GM23248 (cell line): ENCODE measurements at places on chromosomes 11 and 22. TPM values are rescaled to one million over a fixed set of nuclear protein-coding genes. Genes with fewer than 3 reads are reported as not detected.

DNA sequence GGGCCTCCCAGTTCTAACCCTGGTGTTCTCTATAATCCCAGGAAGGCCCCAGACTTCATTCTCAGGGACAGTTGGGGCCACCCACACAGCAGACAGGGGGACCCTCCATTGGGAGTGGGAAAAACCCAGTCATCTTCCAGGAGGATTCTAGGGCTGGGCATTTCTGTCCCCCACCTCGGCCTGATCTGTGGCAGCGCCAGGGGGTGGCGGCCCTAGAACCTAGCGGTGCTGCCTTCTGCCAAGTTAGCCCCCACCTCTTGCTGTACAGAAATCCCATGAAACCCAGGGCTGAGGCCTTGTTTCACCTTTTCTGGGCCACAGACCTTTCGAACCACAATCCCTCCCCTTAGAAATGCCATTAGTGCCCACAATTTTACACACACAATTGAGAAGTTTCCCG is 9.6 kb downstream of the CHST1 start:
- DNase-seq = no peak

DNA sequence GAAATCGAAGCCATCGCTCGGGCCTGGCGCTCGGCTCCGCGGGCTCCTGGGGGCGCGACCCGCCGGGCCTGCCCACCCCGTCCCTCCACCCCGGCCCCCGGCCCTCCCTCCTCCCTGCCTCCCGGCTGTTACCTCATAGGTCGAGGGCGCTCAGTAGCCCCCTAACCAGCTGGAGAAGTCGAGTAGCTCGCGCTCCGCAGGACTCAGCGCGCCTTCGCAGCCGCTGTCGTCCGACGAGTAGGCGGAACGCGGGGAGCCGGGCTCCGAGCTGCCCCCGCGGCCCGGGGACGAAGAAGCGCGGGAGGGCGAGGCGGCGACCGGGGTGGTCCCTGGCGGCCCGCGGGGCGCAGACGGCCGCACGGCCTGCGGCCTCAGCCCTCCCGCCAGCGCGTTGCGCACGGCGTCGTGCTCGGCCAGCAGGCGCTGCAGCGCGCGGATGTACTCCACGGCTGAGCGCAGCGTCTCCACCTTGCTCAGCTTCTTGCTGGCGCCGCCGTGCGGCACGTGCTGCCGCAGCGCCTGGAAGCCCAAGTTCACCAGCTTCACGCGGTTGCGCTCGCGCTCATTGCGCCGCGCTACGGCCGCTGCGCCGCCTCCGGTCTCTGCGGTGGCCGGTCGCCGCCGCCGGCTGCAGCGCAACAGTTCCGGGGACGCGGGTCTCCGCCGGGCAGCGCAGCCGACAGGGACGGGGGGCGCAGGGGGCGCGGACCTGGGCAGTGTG is 627 bp downstream of the ASCL2 start:
- DNase-seq = peak; percentile 63

The BIRC3 gene
- polyA plus RNA-seq = 0.57 and 0.79 TPM in 2 replicates

The EXPH5 gene
- 0.19 TPM in 1 of 2 replicates, not detected in the other for polyA plus RNA-seq

The OR56A1 gene
- not detected in 2 replicates for polyA plus RNA-seq

The TSPAN32 gene
- not detected in 2 replicates for polyA plus RNA-seq

The SLC35F2 gene
- 11.5 and 12.4 TPM in 2 replicates for polyA plus RNA-seq

- no peak for DNase-seq
Measured at GRCh38 chr11:126462422-126462821, 106.9 kb downstream of the ST3GAL4 start.

DNA sequence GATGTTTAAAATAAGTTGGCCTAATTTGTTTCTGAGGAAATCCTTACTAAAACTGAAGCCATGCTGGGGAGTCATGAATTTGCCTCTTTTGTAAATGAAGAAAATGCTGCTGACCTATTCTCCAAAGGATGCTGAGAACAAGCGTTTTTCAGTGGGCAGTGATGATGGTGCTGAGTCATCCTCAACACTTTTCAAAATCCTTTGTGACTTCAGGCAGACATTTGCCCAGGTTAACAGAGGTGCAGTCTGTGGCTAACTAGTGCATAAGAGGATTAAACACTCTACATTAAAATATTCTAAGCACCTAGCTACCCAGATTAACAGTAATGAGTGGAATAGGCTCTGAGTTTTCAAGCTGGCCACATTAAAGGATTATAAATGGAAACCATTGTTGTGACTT is 509.0 kb downstream of the DLG2 start:
- DNase-seq = peak; percentile 2

DNA sequence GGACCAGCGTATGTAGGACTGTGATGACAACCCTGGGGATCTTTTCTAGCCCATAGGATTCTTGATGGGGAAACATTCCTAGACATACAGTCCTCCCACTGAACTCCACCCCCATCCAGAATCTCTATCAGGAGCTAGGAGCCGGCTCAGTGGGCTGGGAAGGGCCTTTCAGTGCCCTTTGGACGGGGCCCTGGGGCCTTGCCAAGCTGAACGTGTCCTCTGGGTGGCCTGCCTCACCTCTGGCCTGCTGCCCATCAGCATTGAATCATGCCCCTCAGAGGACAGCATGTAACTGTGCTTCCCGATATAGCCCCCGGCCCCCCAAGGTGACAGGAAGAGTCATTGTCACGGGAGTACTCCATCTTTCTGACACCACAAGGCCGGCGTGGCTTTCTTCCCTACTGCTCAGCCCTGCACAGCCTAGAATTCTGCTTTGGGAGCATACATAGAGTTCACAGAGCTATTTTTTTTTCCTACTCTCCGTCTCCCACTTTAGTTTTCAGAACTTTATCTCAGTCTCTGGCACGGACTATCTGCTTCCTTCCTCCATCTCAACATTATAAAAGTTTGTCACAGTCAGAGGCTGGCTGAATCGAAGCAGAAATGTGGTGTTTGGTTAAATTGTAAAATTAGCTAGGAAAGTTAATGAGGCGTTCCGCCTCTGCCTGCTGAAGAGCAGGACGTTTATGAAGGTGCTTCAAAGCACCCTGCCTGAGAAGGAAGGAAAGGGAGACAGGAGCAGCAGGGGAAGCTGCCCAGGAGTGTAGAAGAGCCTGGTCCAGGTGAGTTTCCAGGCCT is 111.9 kb downstream of the ZBTB16 start:
- no peak for DNase-seq

GRCh38 chr22:45441138-45441537 is 27.6 kb downstream of the RIBC2 start:
- DNase-seq = peak; percentile 78

DNA sequence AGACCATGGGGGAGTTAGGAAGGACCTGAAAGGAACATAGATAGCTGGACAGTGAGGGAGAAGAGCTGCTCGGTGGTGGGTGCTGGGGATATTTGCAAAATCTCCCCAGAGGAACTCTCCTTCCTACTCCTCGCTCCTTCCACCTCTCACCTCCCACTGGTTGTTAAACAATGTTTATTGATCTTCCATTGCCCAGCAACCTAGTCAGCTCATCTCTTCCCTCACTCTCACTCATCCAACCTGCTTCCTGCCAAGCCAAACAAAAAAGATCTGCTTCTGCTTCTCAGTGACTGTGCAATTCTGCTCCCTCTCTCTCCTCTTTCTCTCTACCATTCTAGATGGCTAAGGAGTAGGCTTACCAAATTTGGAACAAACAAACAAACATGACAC is 115.0 kb downstream of the SLC1A2 start:
- peak; percentile 88 for DNase-seq

The APOBEC3F gene
- polyA plus RNA-seq = 6.2 and 7.3 TPM in 2 replicates

DNA sequence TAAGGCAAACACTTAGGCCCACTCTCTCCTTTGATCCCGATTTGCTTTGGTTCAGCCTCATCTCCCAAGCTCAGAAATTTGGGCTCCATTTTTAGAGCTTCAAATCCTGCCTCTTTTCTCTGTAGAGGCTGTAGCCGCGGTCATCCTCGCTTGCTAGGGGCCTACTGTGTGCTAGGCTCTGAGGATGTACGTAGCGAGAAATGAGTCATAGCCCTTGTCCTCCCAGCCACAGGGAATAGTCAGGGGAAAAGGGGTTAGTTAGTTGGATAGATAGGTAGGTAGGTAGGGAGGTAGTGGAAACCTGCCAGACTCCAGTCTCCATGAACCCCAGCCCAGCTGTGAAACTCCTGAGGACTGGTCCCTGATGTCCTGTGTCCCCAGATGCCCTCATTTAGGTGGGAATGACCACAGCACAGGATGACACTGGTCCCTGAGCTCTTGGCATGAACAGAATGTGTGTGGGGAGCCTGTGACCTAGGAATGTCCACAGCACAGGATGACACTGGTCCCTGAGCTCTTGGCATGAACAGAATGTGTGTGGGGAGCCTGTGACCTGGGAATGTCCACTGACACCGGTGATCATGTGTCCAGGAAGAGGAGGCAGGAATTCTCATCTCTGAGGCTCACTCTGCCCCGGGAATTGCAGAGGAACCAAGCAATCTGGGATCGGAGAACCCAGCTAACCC is 21.4 kb upstream of the HMOX1 start:
- DNase-seq = no peak

DNA sequence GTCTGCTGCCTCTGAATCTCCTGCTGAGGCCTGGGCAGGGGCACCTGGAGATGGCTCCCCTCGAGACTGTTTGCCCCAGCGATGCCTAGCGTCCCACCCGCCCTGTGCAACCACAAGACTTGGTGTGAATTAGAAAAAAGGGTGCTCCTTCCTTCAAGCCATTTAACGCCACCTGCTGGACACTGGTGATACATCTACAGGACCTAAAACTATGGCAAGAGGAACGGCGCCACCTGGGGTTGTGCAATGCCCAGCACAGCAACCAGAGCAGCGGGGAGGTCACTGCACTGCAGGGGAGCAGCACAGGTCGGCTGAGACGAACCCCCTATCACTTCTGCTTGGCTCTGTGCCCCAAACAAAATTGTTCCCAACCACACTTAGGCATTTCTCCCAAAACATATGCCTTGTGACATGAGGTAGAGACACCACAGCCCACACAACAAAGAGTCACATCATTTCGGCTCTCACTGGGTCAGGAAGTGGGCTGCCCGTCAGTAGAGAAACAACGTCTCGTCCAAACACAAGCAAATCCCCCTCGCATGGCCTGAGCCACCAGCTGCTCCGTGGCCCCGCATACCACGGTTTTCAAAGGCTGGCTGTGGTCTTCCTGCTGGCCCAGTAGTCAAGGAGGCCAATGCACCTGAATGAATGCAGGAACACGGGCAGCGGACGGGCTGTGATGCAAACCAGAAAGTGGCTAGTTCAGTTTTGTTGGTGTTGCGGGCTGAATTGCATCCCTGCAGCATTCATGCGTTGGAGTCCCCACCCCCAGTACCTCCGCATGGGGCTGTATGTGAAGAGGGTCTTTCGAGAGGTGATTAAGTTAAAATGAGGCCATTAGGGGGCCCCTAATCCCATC is 171.9 kb downstream of the SHANK2 start:
- DNase-seq = peak; percentile 79

- peak; percentile 54 for DNase-seq
Measured at GRCh38 chr11:19907839-19908238, 195.2 kb downstream of the NAV2 start.

The ACRV1 gene
- polyA plus RNA-seq = 0.10 and 0.22 TPM in 2 replicates

The SORL1 gene
- 0.26 and 0.30 TPM in 2 replicates for polyA plus RNA-seq

The ANO3 gene
- polyA plus RNA-seq = 0.06 and 0.10 TPM in 2 replicates

The RHBDD3 gene
- polyA plus RNA-seq = 28.8 and 31.4 TPM in 2 replicates

DNA sequence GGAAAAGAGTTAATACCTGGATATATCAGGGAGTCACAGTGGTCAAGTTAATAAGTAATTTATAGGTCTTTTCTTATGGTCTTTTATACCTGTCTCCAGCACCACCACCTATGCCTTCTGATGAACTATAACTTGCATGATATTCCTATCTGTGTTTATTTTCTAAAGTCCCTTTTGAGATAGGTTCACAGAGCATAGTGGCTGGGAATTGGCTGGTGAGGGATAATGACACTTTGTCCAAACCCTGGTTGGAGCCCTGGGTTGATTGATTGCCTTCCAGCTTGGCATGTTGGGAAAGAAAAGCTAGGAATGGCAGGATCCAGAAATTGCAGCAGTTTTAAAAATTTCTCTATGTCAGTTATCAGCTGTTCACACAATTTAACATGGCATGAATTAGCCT is 23.2 kb downstream of the HIPK3 start:
- DNase-seq = no peak

The CREB3L1 gene
- 146 and 151 TPM in 2 replicates for polyA plus RNA-seq

GRCh38 chr11:9823887-9824385 is 160.1 kb downstream of the SWAP70 start:
- no peak for DNase-seq

DNA sequence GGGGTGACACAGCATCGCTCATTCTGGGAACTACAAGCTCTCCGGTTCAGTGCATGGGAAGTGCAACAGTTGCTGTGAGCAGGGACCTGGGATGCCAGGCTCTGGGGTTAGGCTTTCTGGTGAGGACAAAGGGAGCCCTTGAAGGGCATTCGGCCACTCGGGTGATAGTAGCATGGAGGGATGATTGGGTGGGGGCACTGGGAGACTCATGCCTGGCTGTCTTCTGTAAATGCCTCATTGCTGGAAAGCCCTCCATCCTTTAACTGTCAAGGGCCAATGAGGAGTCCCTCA is 9.9 kb downstream of the OAF start:
- no peak for DNase-seq

GRCh38 chr11:123188508-123189165 is 6.4 kb downstream of the CLMP start:
- peak; percentile 88 for DNase-seq

GRCh38 chr11:66133216-66133775 is 63.2 kb downstream of the PACS1 start:
- no peak for DNase-seq

DNA sequence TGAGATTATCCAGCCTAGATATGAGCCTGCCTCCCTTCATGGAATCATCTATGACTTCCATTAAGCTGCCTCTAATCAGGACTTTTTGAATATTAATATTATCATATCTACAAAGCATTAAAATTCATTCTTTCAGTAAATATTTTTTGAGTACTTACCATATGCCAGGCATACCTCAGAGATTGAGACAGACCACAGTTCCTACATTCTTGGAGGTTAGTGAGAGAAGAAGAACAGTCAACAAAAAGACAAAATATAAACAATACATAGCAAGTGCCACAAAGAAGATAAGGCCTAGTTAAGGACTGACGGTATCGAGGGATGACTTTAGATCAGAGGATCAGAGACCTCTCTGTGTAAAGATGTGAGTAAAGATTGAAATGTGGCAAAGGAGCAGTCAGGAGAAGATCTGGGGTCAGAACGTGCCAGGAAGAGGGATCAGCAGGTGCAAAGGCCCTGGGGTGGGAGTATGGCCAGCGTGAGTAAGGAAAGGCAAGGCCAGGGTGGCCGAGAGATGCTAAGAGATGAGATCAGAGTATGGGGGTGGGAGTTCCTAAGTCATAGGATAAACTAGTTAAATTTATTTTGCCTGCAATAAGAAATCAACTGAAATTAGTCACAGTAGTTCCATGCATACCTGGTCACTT is 15.4 kb downstream of the SLC35C1 start:
- DNase-seq = no peak

The SMCO4 gene
- 16.8 and 21.1 TPM in 2 replicates for polyA plus RNA-seq

GRCh38 chr22:22595001-22595835 is 36.2 kb upstream of the PRAME start:
- DNase-seq = no peak
